ENCODE measurements at places on chromosomes 1 and 21.
A peak's percentile ranks its signal among the peaks of the same experiment; 100 is the strongest.

DNA sequence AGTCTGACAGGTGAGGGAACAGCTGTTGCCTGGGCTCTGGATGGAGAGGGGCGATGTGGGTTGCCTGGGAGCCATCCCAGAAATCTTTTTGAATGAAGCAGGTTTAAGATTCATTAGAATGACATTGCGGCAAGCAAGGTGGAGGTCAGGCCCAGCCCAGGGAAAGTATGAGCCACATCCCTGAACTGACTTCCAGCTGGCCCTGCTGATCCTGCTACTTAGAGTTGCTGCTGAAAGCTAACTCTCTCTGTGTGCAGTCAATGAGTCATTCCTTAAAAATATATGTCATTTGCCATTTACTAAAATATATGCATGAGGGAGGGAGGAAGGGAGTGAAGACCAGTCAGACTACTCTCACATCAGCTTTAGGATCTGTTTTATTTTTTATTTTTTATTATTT, 54.3 kb upstream of the RAB3GAP2 start:
- DNase-seq = no peak

- DNase-seq = no peak
Observed at GRCh38 chr1:232555494-232556210, 74.3 kb downstream of the SIPA1L2 start.

DNA sequence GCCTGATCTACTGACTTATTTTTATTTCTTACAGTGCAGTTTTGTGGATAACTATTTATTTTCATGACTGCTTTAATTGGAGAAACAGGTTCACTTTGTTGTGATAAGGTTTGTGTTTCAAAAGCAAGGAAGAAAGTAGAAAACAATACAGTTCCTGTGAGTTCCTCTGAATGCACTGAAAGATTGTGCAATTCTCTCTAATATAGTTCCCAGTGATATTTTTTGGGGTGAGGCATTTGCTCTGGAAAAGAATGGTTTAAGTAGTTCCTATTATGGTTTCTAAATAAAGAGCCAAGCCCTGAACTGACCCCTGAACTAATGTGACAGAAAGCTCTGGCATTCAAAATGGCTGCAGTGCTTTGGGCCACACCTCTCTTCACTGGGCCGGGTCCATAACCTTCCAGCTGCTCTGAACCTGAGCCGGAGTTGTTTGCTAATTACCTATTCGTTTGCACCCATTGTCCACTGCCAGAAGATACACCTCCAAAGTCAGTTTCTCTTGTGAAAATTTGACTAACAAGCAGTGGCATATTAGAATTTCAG, 56.6 kb upstream of the VTCN1 start:
- no peak for DNase-seq

GRCh38 chr1:4684864-4685522, 30.6 kb downstream of the AJAP1 start:
- DNase-seq = no peak

- DNase-seq = no peak
Observed at GRCh38 chr1:116775116-116775752, 21.0 kb downstream of the CD2 start.

DNA sequence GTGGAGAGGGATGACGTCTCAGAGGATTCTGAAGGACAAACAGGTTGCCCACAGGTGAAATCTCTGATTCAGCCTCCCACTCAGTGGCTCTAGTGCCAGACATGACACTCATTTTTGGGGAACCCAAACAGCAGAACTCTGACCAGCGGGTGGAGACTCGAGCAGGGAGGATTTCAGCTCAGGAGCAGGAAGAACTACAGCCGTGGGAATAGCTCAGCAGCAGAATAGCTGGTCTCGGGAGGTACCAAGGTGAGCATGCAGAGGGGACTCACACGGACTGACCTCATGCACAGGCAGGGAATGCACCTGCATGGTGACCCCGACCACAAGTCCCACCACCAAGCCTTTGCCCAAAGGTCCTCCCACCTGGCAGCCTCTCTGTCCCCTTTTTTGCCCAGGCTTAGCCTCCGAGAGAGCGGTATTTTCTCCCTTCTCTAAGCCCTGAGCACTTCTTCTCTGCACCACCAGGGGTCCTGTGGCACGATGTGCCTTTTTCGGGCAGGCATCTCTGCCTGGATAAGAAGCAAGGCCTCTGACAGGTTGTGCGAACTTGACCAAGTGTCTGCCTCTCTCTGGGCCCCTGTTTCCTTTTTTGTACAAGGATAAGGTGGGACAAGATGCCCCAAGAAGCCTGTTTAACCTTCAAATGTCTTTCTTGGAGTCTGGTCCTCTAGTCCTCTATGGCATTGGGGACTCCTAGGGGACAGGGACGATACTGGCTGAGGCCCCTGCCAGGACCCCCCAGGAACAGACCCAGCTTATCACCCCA, 8.8 kb upstream of the FGR start:
- DNase-seq = peak; percentile 38

- DNase-seq = no peak
Observed at GRCh38 chr1:98854137-98854536, 150.5 kb downstream of the PLPPR5 start.

GRCh38 chr1:226581650-226582330, 33.2 kb downstream of the STUM start:
- no peak for DNase-seq

GRCh38 chr1:44724296-44724954, 6.5 kb downstream of the RNU5D-1 start:
- DNase-seq = no peak

DNA sequence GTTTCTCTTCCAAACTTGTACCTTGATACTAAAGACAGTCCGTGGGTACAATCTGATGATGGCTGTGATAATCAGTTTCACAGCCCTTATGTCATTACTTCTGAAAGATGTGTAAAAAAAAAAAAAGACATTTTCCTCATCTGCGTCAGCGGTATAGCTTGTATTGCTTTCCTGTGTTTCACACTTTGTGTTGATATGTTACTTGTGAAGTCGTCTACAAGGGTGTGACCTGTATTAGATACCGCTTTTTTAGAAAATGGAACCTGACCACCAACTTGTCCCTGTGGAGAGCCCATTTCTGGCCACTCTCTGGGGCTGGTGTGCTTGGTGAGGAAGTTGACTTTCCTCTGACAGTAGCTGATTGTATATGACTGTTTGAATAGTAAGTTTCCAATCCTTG, 50.5 kb downstream of the PEX14 start:
- DNase-seq = no peak

- no peak for DNase-seq
Observed at GRCh38 chr1:171606402-171606941, 15.6 kb upstream of the MYOCOS start.

GRCh38 chr1:41383094-41383852, 22.0 kb downstream of the FOXO6 start:
- DNase-seq = no peak

DNA sequence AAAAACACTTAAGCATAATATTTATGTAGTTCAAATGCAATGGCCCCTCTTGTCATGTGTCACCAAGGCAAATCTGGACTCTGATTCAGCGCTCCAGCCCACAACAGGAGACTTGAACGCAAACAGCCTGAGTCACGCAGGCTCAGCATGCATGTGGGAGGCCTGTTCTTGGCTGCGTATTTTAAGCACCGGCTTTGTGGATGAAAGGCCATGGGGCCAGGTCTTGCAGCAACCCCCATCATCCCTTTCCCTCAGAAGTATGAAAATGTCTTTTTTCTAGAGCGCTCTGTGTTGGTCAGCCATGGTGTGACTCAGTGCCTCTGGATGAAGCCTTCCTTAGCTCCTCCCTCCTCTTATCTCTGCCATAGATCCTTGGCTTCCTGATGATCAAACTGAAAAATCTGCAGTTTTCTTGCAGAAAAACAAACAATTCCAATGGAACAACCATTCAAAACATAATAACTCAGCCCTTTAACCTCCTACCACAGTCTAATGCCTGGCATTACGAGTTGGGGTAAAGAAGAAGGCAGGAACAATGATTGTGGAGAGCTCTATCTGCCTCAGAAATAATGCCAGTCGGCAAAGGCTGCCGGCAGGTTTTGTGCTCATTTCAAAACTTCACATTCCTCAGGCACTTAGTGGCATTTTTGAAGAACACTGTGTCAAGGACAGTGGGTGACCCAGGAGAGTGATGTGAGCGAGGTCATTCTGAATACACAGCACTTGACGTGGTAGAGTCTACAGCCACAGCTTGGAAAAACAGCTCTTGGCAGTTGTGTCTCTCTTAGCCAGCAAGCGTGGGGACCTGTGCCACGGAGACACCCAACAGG, 167.5 kb downstream of the CLIC6 start:
- peak; percentile 99 for DNase-seq

- no peak for DNase-seq
Observed at GRCh38 chr1:229874136-229874535, 192.9 kb upstream of the GALNT2 start.

DNA sequence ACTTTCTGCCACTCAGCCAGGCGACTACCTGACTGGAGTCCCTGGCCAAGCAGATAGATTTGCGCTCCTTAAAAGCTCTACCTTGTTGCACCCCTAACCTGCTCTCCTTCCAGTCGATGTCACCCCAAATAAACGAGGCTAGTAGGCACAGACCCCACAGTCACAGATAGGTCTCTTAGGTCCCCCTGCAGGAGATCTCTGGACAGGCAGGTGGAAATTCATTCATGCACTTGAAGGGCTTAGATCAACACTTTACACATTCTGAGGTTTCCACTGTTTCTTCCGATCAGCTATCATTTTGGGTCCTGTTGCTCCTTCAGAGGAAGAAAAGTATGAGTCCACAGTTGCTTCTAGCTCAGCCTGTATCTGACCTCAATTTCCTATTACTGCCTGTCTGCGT, 272.6 kb upstream of the FMN2 start:
- no peak for DNase-seq

- DNase-seq = no peak
Observed at GRCh38 chr1:3675436-3675835, 23.1 kb downstream of the TP73 start.

DNA sequence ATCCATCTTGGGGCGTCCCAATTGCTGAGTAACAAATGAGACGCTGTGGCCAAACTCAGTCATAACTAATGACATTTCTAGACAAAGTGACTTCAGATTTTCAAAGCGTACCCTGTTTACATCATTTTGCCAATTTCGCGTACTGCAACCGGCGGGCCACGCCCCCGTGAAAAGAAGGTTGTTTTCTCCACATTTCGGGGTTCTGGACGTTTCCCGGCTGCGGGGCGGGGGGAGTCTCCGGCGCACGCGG, 282 bp upstream of the SOD1 start:
- no peak for DNase-seq

Data from stromal cell of bone marrow (primary cell).